ENCODE measurements at places on chromosomes 7 and 10.

DNA sequence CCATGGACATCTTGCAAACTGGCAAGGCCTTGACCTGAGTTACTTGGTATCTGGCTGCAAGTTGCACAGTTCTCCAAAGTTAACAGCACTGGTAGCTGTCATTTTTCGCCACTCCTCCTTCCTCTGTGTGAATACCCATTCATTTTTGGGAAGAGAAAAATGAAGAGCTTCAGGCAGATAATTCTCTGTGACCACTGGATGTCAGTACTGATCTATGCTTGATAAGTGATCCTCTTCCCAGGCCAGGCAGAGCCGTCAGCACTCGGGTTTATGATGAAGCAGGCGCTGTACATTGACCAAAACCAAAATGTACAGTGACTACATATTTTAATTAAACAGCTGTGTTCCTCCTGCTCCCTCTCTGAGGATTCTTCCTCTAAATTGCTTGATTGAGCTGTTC lies 55.9 kb upstream of the PDZD8 start:
- DNase-seq, result no peak

DNA sequence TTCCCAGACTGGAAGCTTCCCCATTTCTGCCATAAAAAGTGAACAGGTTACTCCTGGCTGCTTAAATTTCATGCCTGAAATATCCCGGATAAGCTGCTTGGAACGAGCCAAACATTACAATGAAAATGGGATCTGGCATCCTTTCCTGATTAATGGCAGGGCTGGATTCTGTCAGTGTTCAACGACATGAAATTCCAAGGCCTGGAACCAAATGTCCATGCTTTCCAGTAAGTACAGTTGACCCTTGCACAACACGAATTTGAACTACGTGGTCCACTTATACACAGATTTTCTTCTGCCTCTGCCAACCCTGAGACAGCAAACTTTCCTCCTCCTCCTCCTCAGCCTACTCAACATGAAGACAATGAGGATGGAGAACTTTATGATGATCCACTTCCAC lies 65.4 kb downstream of the SGMS1 start:
- DNase-seq, result no peak

DNA sequence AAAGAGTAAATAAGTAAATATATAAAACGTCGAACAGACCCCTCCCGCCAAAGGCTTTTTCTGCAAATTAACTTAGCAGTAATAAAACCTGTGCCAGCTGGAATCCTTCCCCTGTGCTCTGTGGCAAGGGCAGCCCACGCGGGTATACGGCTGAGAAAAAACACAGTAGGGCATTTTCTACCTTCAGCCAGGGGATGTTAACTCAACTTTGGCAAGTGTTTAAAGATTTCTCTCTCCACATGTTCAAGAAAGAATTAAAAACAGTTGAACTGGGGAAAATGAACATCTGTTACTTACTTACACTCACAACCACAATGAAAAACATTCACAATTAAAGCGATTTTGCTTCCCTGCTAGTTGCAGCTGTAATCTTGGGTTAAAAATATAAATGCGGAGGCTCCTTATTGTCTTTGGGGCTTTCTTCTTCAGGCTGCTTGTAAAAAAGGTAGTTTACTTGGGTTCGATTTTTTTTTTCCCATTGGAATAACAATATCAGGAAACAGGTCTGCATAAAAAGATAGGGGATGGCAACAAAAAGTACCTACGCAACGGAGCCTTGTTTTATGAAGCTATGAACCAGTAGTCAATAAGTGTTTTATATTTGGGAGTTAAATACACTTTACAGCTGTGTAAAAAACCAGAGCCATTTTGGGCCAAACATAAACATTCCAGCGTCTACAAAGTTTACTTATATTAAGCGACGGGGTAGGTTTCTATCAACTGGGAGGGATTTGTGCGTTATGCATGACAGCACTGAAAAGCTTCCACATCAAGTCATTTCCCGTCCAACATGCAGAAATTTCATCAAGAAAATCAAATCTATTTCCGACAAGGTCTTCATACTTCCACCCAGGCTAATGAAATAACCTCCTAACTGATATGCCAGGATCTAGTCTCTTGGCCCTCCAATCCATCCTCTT lies 132.7 kb downstream of the TAX1BP1 start:
- no peak for DNase-seq

DNA sequence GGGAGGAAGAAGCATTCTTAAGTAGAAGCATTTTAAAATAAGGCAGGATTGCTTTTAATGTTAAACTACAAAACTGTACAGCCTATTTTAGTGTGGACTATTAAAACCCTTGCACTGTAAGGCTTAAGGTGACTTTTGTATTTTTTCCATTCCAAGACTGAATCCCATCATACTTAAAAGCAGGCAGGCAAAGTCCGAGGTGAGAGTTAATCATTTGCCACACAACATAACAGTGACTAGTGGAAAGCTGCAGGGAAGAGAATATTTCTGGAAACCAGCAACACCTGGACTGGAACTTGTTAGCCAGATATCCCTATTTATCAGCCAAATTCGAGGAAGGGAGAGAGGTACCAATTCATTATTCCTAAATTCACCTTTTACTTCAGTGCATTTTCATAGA lies 3.5 kb downstream of the PRR15 start:
- peak; percentile 31 for DNase-seq

DNA sequence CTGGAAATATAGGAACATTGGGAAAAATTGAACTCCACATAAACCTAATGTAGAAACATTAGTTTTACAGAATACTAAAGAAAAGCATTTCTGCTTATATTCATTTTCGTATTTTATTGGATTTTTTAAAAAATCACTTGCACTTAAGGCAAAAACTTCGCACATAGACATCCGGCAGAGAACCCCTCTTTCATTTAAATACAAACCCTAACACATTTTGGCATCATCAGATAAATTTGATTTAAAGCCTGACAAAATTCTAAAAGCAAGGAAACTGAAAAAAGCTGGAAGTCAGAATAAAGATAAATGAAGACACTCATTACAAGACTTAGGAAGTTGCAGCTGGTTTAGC lies 396 bp upstream of the EXOC4 start:
- no peak for DNase-seq

GRCh38 chr7:140635345-140635744 lies 5.3 kb downstream of the DENND2A start:
- no peak for DNase-seq

DNA sequence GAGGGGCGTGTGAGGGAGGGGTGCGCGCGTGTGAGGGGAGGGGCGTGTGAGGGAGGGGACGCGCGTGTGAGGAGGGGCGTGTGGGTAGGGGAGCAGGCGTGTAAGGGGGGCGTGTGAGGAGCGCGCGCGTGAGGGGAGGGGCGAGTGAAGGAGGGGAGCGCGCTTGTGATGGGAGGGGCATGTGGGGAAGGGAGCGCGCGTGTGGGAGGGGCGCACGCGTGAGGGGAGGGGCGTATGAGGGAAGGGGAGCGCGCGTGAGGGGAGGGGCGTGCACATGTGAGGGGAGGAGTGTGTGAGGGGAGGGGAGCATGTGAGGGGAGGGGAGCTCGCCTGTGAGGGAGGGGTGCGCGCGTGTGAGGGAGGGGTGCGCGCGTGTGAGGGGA lies 19.1 kb downstream of the MXI1 start:
- DNase-seq, result no peak

GRCh38 chr7:130013241-130013640 lies 37.9 kb downstream of the ZC3HC1 start:
- no peak for DNase-seq

- no peak for DNase-seq
Measured at GRCh38 chr7:157233677-157234076, 95.0 kb downstream of the UBE3C start.

DNA sequence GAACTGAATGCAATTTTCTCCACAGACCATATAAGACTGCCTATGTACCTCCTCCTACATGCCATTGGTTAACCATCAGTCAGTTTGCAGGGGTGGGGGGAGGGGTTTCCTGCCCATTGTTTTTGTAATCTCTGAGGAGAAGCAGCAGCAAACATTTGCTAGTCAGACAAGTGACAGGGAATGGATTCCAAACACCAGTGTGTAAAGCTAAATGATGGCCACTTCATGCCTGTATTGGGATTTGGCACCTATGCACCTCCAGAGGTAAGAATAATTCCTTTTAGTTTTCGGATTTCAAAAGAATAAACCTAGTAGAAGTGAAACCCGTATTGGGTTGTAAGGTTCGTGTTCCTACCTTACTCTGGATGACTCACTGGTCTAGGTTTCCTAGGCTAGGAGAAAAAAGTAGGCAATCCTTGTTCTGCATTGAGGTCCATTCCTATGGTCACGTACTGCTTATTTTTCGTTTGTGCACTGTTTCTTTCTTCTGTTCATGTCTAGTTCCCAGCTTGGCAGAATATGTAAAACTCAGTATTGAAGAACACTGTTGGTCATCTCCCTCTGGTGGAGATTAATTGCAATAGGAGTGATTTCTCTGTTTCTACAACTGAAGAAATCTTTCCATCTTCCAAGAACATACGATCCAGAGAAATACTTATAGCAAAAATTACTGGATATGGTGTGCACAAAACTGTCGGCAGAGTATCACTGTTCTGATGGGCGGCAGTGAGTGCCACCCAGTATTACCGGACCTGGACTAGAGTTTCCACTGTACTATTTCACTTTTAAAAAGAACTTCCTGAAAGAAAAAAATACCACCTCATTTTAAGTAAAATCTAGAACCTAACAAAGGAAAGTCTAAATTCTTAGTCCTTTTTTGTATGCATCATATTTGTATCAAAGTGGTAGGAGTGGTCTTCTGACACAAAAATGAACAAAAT lies at the start of gene AKR1C3:
Gene AKR1C3 (plus strand): TSS at position 150 of the 941 bp plus-strand sequence. CDS start 31 bp downstream, at position 181.
- peak; percentile 42 for DNase-seq

DNA sequence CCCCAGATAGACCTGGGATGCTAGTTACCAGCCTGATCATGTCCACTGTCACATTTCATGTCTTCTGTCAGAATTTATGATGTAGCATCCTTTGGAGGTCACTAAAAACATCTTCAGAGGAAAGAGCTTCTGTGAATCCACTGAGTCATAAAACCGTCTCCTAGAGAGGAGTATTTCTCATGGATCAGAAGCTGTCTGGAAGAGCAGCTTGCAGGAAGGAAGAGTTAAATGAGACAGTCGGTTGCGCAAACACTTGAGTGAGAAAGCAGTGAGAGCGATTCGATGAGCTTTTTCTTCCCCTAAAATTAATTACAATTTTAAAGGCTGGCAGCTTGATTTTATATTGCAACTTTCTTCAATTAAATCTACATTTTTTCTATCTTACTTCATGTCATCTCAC lies 47.2 kb upstream of the WDR11 start:
- no peak for DNase-seq

DNA sequence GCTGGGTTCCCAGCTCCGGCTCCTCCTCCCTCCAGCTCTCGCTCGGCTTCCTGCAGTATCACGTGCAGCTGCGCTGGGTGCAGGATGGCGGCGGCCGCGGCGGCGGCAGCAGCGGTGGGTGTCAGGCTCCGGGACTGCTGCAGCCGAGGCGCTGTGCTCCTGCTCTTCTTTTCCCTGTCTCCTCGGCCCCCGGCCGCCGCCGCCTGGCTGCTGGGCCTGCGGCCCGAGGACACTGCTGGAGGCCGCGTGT lies at the start of gene CNNM1:
Gene CNNM1 (plus strand): TSS at position 53 of the 250 bp plus-strand sequence. CDS start 32 bp downstream, at position 85.
- DNase-seq, result no peak

GRCh38 chr7:151371266-151371665 lies 29.7 kb downstream of the NUB1 start:
- no peak for DNase-seq

GRCh38 chr7:31110331-31111108 lies 58.4 kb downstream of the ADCYAP1R1 start:
- no peak for DNase-seq

- DNase-seq, result no peak
Measured at GRCh38 chr10:118521415-118522117, 73.9 kb downstream of the PRLHR start.

GRCh38 chr7:2663121-2663886 lies 24.7 kb upstream of the AMZ1 start:
- peak; percentile 57 for DNase-seq

- no peak for DNase-seq
Measured at GRCh38 chr7:82362129-82362706, 81.4 kb downstream of the CACNA2D1 start.

DNA sequence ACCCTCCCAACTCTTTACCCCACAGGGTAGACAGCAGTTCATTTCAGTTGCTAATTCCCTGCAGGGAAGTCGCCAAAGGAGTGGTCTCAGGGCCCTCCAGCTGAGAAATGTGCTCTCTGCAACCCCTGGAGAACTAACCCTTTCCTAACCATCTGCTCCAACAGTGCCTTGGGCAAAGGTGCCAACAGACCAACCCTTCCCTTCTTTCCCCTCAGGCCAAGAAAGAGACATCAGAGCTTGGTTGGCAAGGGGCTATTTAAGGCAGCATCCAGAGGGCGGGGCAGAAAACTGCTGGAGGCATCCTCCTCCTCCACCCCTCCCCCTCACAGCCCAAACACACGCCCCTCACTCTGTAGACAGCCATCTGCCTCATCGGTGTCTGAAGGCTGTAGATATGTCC lies 1.7 kb downstream of the SORBS1 start:
- no peak for DNase-seq

GRCh38 chr10:17144757-17145156 lies 15.1 kb upstream of the CUBN start:
- DNase-seq, result no peak

DNA sequence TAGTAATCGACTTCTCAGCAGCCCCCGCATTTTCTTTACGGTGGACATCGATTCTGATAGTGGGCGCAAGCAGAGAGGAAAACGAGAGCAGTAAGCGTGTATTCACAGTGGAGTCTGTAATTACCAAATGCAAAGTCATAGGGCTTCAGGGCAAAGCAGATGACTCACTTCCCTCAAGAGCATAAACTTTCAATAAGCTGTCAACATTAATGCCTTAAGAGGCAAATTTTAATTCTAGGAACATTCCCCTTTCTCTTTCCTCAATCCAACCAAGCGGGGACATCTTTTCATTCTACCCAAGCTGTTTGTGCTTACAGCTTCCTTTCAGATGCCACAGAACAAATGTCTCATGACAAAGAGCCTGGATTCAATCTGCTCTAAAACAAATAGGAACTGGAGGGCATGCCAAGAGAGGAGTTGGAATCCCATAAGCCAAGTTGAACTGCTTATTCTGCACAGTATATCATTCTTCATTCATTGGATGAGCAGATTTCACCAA lies 48.6 kb downstream of the MALSU1 start:
- no peak for DNase-seq

DNA sequence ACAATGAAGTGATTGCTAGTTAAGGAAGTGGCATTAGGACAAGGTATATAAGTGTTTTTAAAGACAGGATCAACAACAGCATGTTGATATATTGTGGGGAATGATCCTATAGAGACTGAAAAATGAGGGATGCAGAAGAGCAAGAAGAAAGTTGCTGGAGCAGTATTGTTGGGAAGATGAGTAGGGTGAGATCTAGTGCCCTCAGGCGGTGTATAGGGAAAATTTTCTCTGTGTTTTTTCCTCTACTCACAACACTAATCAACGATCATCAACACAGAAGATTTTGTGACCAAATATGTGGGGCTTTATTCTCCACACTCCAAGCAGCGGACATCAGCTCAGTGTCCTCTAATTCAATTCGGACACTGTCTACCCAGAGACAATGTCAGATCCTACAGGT lies 9.6 kb upstream of the PTTG1IP2 start:
- no peak for DNase-seq
